ENCODE measurements at places on chromosomes 6 and 20. TPM values are rescaled to one million over a fixed set of nuclear protein-coding genes. Genes with fewer than 3 reads are reported as not detected.
A peak's percentile ranks its signal among the peaks of the same experiment; 100 is the strongest.

Gene HEY2
- total RNA-seq: 0.07 TPM

Gene OPN5
- not detected for total RNA-seq

Gene NOTCH4
- total RNA-seq: 5.2 TPM

Gene SAMD10
- 13.0 TPM for total RNA-seq

Gene POU5F1
- not detected for total RNA-seq

Gene XKR7
- total RNA-seq: under 0.01 TPM

Gene NHSL1
- 2.6 TPM for total RNA-seq

Gene RIN2
- 1.7 TPM for total RNA-seq

Gene CASS4
- total RNA-seq: not detected

Gene SLC22A16
- total RNA-seq: not detected

Gene TFAP2D
- not detected for total RNA-seq

DNA sequence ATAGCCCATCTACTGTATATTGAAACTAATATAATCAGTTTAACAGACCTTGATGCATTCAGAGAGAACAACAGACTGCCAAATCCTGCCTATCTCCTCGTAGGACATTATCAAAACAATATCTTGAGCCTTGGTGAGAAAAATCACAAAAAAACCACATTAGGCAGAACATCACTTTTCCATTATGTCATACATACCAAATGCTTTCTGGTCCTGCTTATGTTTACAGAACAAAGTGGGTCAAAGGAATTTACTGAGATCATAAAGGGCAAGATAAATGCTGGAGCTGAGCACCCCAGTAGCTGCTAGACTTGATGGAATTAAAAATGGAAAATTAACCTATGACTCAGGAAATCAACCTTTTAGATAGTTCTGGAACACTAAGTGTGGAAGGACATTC, 195.3 kb upstream of the KCNK16 start:
- no peak overlapping the region for H3K27ac ChIP-seq
- no peaks in the 10 kb centered on the region for H3K4me1 ChIP-seq
- no peaks in the 10 kb centered on the region for H3K27me3 ChIP-seq
- H3K4me3 ChIP-seq: no peak overlapping the region

DNA sequence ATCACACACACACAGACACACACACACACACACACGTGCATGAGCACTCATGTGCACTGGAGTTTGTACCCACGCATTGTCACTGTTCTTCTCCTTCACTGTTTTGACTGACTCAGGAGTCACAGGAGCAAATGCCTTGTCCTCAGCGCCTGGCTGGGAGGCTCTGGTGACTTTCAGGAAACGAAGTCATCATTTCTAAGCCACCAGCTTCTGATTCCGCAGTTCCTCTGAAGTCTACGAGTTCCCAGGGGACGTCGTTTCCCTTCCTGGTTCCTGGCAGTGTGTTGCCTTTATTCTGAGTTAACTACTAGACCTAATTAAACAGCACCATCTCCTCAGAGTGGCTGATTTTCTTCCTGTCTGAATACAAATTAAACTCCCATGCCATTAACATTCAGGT, 82.2 kb upstream of the PMEPA1 start:
- no peak overlapping the region for H3K27ac ChIP-seq
- no peaks in the 10 kb centered on the region for H3K27me3 ChIP-seq
- peaks cover 20% of the 10 kb centered on the region for H3K4me1 ChIP-seq

DNA sequence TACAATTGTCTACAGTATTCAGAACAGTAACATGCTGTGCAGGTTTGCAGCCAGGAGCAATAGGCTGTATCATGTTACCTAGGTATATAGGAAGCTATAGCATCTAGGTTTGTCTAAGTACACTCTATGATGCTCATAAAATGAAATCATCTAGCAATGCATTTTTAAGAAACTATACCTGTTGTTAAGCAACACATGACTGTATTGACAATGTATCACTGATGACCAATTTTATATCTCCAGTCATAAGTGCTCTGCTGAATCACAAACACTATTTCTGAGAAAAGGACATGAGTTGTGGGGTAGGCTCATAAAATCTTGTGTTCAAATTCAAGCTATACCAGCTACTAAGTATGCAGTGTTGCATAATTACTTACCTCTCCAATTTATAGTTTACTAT, 501.3 kb downstream of the CD109 start:
- H3K36me3 ChIP-seq: no peaks in the 10 kb centered on the region
- no peaks in the 10 kb centered on the region for H3K4me1 ChIP-seq
- H3K27me3 ChIP-seq: no peaks in the 10 kb centered on the region
- H3K27ac ChIP-seq: no peak overlapping the region

- DNase-seq: no peak
- no peaks in the 10 kb centered on the region for H3K4me1 ChIP-seq
- H3K27me3 ChIP-seq: no peaks in the 10 kb centered on the region
- H3K36me3 ChIP-seq: no peaks in the 10 kb centered on the region
Observed at GRCh38 chr6:11050731-11051130, 6.6 kb upstream of the ELOVL2 start.

GRCh38 chr6:37168811-37169495, 999 bp upstream of the PIM1 start:
- no peak overlapping the region for H3K27ac ChIP-seq
- peak; percentile 44 for DNase-seq
- H3K36me3 ChIP-seq: peaks cover 5% of the 10 kb centered on the region
- no peaks in the 10 kb centered on the region for H3K27me3 ChIP-seq
- H3K4me3 ChIP-seq: peak overlapping the region; percentile 69
- H3K4me1 ChIP-seq: peaks cover 29% of the 10 kb centered on the region

DNA sequence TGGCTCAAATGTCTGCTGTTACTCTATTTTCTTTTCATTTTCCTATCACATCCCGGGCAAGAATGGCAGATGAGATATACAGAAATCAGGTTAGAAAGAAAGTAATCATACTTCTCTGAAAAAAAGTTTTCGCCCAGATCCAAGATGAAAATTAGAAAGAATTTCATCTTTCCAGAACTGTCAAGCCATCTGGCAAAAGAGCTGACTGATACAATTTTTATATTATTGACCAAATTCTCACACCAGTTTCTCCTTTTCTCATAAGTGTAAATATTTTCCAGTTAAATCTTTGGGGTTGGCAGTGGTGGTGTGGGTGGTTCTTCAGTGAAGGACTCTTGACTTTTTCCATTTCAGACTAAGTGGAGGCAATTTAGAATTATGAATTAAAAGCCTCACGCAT, 371.9 kb downstream of the CD83 start:
- H3K4me1 ChIP-seq: no peaks in the 10 kb centered on the region
- no peak for DNase-seq
- H3K27me3 ChIP-seq: no peaks in the 10 kb centered on the region
- no peak overlapping the region for H3K4me3 ChIP-seq
- H3K27ac ChIP-seq: no peak overlapping the region
- no peaks in the 10 kb centered on the region for H3K36me3 ChIP-seq

DNA sequence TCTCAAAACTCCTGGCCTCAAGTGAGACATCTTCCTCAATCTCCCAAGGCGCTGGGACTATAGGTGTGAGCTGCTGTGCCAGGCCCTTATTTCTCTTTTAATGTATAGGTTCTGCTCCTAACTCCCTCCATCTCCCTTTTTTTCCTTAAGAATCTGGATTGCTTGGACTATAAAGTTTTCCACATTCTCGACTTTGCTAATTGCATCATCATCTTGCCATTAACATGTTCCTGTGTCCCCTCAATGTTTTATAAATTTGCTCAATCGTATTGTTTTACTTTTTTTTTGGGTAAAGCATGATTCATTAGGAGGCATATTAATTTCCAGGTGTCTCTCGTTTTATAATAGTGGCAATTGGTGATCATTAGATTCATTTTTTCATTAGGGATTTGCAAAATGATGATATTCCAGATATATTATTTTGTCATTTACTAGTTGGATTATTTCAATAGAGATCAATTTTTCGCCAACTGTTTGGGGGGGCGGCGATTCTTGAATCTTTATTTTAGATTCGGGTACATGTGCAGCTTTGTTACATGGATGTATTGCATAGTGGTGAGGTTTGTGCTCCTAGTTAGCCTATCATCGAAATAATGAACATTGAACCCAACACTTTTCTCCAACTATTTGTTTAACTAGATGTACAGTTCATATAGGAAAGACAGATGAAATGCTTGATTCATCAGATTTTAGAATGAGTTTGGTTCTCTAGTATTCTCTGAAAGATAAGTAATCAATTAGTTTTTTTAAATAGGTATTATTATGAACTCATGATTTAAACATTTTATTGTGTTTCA, 68.7 kb downstream of the CBFA2T2 start:
- peaks cover 29% of the 10 kb centered on the region for H3K36me3 ChIP-seq
- H3K27me3 ChIP-seq: no peaks in the 10 kb centered on the region
- H3K27ac ChIP-seq: no peak overlapping the region

DNA sequence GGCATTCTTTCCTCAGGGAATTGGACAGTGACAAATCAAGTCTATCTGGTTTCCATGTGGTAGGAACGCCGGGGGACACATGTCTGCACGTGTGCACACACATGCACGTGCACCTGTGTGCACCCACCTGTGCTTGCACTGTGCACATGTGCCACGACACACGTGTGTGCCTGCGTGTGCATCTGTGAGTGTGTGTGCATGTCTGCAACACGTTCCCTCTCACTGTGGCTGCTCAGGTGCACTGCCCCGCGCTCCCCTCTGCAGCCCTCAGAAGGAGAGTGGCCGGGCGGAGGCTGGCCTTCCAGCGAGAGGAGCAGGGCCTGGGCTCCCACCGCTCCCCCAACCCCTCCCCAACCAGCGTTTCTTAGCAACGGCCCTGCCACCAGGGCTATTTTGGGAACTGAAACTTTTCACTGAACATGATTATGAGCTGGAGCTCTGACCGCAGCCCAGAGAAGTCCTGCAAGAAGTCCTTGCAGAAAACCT, 147.8 kb downstream of the PHACTR3 start:
- peaks cover 27% of the 10 kb centered on the region for H3K4me1 ChIP-seq
- H3K27me3 ChIP-seq: no peaks in the 10 kb centered on the region
- H3K36me3 ChIP-seq: no peaks in the 10 kb centered on the region
- peak; percentile 67 for DNase-seq
- peak overlapping the region; percentile 54 for H3K4me3 ChIP-seq

DNA sequence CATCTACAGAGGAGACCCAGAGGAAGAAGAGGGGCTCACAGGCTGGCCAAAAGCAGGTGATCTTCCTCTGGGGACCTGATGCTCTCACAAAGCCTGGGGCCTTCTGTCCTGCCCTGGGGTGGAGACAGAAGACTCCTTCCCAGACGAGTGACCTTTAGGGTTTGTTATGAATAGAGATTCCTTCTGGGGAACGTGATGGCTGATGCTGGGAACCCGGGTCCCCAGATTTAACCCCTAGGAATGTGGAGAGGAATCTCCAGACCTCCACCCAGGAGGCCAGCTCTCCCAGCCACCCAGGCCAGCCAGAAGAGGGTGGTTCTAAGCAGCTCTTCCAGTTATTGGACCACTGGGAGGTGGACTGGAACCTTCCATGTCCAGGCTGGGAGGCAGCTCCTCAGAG, 16.8 kb upstream of the CCN5 start:
- no peaks in the 10 kb centered on the region for H3K27me3 ChIP-seq
- no peak overlapping the region for H3K27ac ChIP-seq
- H3K4me3 ChIP-seq: no peak overlapping the region
- DNase-seq: no peak
- H3K36me3 ChIP-seq: no peaks in the 10 kb centered on the region

DNA sequence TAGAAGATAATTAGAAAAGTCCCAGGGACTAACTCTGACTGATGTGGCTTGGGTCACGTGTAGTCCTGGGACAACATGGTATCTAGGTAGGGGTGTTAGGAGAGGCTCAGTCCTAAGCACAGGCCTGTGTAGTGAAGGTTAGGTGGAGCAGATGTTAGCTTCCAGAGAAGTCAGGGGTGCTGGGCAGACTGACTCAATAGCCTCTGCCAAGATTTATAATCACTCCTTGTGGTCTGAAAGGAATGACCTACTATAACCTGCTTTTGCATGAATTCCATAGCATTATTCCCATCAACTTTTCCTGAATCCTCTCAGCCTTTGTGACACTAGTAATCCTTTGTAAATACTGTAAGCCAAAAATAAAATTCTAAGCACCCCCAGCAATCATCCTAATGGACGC, 10.2 kb upstream of the PEX7 start:
- H3K4me1 ChIP-seq: no peaks in the 10 kb centered on the region
- H3K4me3 ChIP-seq: no peak overlapping the region
- H3K36me3 ChIP-seq: no peaks in the 10 kb centered on the region
- no peaks in the 10 kb centered on the region for H3K27me3 ChIP-seq

- no peak overlapping the region for H3K27ac ChIP-seq
- peak; percentile 76 for DNase-seq
- H3K36me3 ChIP-seq: no peaks in the 10 kb centered on the region
- H3K4me1 ChIP-seq: no peaks in the 10 kb centered on the region
- no peak overlapping the region for H3K4me3 ChIP-seq
- H3K27me3 ChIP-seq: no peaks in the 10 kb centered on the region
Observed at GRCh38 chr6:152952866-152953509, 29.9 kb downstream of the FBXO5 start.

GRCh38 chr6:55131616-55132015, 42.7 kb upstream of the HCRTR2 start:
- H3K4me3 ChIP-seq: no peak overlapping the region
- DNase-seq: no peak
- H3K27me3 ChIP-seq: no peaks in the 10 kb centered on the region
- H3K27ac ChIP-seq: no peak overlapping the region
- no peaks in the 10 kb centered on the region for H3K36me3 ChIP-seq
- no peaks in the 10 kb centered on the region for H3K4me1 ChIP-seq

GRCh38 chr20:38393259-38393658, 41.9 kb downstream of the SNHG17 start:
- no peak overlapping the region for H3K4me3 ChIP-seq
- H3K4me1 ChIP-seq: peaks cover 19% of the 10 kb centered on the region
- H3K36me3 ChIP-seq: no peaks in the 10 kb centered on the region

DNA sequence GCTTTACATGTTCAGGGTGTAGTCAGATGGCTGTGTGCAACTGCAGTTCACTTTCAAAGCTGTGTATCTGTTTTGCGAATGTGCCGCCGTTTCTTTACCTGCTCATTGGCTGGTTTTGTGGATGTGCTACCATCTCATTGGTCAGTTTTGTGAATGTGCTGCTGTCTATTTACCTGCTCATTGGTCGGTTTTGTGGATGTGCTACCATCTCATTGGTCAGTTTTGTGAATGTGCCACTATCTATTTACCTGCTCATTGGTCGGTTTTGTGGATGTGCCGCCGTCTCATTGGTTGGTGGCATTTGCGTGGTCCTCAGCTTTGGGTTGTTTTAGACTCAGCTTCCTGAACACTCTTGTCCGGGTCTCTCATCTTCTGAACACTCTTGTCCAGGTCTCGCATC, 40.5 kb upstream of the BHLHE23 start:
- peak; percentile 43 for DNase-seq
- no peak overlapping the region for H3K4me3 ChIP-seq
- H3K36me3 ChIP-seq: no peaks in the 10 kb centered on the region
- no peak overlapping the region for H3K27ac ChIP-seq
- peaks cover 16% of the 10 kb centered on the region for H3K4me1 ChIP-seq

DNA sequence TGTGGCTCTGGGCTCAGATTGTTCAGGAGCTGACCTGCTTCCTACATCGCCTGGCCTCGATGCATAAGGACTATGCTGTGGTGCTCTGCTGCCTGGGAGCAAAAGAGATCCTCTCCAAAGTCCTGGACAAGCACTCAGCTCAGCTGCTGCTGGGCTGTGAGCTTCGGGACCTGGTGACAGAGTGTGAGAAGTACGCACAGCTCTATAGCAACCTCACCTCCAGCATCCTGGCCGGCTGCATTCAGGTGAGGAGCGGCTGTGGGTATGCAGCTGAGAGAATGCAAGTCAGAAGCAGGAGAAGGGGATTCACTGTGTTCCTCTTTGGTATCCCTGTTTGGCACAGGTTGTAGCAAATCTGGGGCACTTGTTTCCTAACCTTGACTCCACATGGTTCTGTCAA, 17.9 kb downstream of the CUL9 start:
- no peaks in the 10 kb centered on the region for H3K4me1 ChIP-seq
- H3K4me3 ChIP-seq: no peak overlapping the region
- no peak for DNase-seq
- H3K36me3 ChIP-seq: peaks cover 16% of the 10 kb centered on the region
- H3K27me3 ChIP-seq: no peaks in the 10 kb centered on the region

GRCh38 chr6:72619883-72620696, 1.8 kb upstream of the KCNQ5 start:
- H3K36me3 ChIP-seq: no peaks in the 10 kb centered on the region
- no peaks in the 10 kb centered on the region for H3K27me3 ChIP-seq
- H3K27ac ChIP-seq: 0 out of 2 replicates have a peak overlapping the region, but pooled peaks have one; percentile 15
- peak; percentile 71 for DNase-seq
- H3K4me1 ChIP-seq: peaks cover 47% of the 10 kb centered on the region

Measured in Karpas-422 (cell line).